ENCODE measurements at places on chromosomes 3 and 15. TPM values are rescaled to one million over a fixed set of nuclear protein-coding genes. Genes with fewer than 3 reads are reported as not detected.

Gene GABRG3
- total RNA-seq, result 0.72 TPM

Gene GOLGA8T
- total RNA-seq, result 1.0 TPM

Gene NR2C2
- 50.8 TPM for total RNA-seq

Gene ACVR2B
- 117 TPM for total RNA-seq

GRCh38 chr3:129180461-129180860 is 3.2 kb downstream of the CNBP start:
- peaks cover 58% of the 10 kb centered on the region for H3K36me3 ChIP-seq
- no peaks in the 10 kb centered on the region for H3K27me3 ChIP-seq
- no peak for DNase-seq
- H3K4me3 ChIP-seq, result peak overlapping the region; percentile 89
- peaks cover 34% of the 10 kb centered on the region for H3K4me1 ChIP-seq

DNA sequence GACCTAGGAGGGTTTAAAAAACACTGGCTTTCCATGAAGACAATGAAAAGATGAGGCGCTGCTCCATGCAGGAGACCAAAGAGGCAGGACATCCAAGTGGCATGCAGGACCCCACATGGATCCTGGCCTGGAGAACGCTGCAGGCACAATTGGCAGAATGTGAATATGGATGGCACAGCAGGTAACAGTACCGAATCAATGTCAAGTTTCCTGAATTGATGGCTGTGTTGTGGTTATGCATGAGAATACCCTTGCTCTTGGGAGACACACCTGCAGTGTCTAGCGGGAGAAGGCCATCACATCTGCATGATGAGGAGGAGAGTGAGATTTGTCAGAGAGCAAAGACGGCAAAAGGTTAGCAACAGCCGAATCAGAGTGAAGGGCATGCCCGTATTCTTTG is 74.3 kb upstream of the SEC13 start:
- no peaks in the 10 kb centered on the region for H3K36me3 ChIP-seq
- H3K27me3 ChIP-seq, result peaks cover 5% of the 10 kb centered on the region
- H3K4me1 ChIP-seq, result peaks cover 32% of the 10 kb centered on the region
- peak; percentile 26 for DNase-seq
- peak overlapping the region; percentile 11 for H3K27ac ChIP-seq

DNA sequence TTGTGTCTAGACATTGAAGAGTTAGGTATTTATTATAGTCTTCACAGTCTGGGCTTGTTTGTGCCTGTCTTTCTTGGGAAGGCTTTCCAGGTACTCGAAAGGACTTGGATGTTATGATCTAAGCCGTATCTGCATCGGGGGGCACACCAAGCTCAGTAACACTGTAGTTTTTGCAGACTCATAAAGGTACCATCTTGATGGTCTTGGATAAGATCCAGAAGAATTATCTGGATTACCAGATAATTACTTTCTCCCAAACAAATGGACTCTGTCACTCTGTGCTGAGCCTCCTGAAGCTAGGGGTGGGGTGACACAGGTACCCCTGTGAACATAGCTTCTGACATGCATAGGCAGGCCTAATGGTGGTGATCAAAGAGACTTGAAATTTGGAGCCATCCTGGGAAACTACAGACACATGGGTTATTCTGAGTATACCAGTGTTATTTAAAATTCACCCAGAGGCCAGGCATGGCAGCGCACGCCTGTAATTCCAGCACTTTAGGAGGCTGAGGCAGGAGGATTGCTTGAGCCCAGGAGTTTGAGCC is 238.6 kb upstream of the TPM1 start:
- no peaks in the 10 kb centered on the region for H3K36me3 ChIP-seq
- no peak overlapping the region for H3K4me3 ChIP-seq
- no peak overlapping the region for H3K27ac ChIP-seq
- H3K27me3 ChIP-seq, result peaks cover 6% of the 10 kb centered on the region

DNA sequence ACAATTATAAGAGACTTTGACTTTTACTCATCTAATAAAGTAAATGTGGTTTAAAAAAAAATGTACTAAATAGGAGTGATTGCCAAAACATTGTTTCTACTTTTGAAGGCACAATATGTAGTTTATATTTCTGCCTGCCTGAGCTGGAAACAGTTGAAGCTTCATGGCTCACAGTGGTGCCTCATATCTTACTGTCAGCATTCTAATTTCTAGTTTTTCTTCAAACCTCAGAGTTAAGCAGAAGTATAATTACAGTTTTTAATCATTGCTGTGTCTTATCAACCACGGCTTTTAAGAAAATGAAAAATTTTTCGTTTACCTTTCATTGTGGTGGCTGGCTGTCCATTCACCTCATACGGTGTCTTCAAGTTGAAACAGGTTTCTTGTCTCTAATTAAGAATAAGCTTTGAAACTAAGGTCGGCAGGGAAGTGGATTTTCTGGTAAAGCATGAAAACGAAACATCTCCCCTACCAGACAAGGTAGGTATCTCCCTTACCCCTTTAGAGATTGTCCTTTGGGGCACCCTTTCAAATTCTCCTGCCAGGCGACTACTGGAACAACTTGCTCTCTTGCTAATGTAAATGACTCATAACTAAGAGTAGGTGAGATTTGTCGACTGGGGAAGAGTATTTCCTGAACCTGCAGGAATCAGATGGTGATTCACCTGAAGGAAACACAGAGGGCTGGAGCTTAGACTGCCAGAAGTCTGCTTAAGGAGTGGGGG is at the start of gene GPR87:
Gene GPR87, minus strand, starts transcription at position 554 of the 725 bp plus-strand sequence. CDS start 16,720 bp downstream, outside the sequence.
- no peak for DNase-seq
- peaks cover 51% of the 10 kb centered on the region for H3K4me1 ChIP-seq
- H3K4me3 ChIP-seq, result no peak within 1 kb of the TSS
- H3K27me3 ChIP-seq, result no peaks in the 10 kb centered on the region

DNA sequence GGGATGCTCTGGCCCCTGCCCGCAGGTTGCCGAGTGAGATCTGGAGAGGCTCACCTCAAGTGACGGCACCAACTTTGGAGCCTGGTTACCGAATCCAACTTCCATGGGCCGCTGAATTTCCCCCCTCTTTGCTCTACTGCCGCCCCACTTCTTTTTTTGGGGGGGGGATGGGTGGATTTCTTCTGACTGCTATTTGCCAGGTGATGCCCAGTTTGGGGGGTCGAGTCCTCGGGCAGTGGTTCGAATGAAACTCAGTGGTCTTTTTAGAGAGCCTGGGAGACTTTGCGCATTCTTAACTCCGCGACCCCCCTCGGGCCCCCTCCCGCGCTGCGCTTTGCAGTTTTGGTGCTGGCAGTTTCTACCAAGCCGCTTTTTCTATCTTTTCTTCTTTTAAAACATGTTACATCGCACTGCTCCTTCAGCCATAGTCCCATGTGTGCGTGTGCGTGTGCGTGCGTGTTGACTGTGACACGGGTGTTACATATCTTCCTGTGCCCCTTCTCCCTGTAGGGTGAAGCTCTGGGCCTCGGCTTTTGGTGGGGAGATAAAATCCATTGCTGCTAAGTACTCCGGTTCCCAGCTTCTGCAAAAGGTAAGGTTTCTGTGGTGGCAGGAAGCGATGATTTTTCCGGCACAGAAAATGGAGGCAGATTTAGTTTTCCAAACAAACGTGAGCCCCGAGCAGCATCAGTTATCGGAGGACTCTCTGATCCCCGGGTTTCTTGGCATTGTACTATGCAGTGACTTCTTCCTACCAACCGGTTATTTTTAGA is 837 bp downstream of the CACNA2D3 start:
- H3K36me3 ChIP-seq, result no peaks in the 10 kb centered on the region
- peaks cover 44% of the 10 kb centered on the region for H3K4me1 ChIP-seq
- peaks cover 56% of the 10 kb centered on the region for H3K27me3 ChIP-seq
- H3K4me3 ChIP-seq, result peak overlapping the region; percentile 89
- no peak overlapping the region for H3K27ac ChIP-seq

GRCh38 chr3:101567528-101568317 is 6.1 kb downstream of the TRMT10C start:
- no peaks in the 10 kb centered on the region for H3K27me3 ChIP-seq
- no peak overlapping the region for H3K4me3 ChIP-seq
- peaks cover 13% of the 10 kb centered on the region for H3K4me1 ChIP-seq
- no peak for DNase-seq
- peak overlapping the region; percentile 43 for H3K27ac ChIP-seq

- no peak overlapping the region for H3K4me3 ChIP-seq
- no peak for DNase-seq
- 0 out of 2 replicates have a peak, but pooled peaks cover 5% of the 10 kb centered on the region for H3K27me3 ChIP-seq
- peaks cover 27% of the 10 kb centered on the region for H3K36me3 ChIP-seq
- H3K27ac ChIP-seq, result no peak overlapping the region
- H3K4me1 ChIP-seq, result no peaks in the 10 kb centered on the region
Observed at GRCh38 chr15:62087671-62088352, 21.0 kb downstream of the C2CD4A start.

DNA sequence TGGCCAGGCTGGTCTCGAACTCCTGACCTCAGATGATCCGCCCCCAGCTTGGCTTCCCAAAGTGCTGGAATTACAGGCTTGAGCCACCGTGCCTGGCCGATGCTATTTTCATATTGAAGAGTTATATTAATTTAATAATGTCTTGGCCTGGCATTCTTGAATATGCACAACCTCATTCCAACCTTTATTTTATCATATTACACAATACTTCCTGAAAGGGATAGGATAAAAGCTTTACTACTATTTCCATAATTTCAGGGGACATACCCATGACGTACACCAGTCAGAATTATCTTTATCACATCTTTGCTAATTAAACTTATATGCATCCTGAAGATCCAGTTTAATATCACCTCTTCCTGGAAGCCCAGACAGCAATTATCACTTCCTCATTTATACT is 205.3 kb downstream of the ZIC4 start:
- no peaks in the 10 kb centered on the region for H3K4me1 ChIP-seq

DNA sequence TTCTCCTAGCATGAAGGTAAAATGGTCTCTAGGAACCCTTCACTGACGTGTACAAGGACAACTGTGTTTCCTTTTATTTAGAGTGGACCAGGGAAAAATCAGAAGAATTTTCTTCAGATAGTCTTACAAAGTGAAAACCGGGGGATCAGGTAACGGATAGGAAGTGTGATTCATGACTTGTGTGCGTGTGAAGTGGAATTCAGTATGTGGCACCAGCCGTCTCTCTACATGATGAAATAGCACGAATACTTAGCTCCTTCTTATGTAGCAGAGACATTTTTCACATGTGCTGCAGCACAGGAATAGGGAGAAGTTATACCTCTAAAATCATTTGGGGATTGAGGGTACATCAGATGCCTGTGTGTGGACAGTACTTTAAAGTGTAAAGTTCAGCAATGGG is 159.2 kb downstream of the MEX3B start:
- no peaks in the 10 kb centered on the region for H3K27me3 ChIP-seq
- H3K4me1 ChIP-seq, result peaks cover 16% of the 10 kb centered on the region
- H3K36me3 ChIP-seq, result peaks cover 2% of the 10 kb centered on the region
- H3K27ac ChIP-seq, result no peak overlapping the region
- DNase-seq, result no peak
- no peak overlapping the region for H3K4me3 ChIP-seq

DNA sequence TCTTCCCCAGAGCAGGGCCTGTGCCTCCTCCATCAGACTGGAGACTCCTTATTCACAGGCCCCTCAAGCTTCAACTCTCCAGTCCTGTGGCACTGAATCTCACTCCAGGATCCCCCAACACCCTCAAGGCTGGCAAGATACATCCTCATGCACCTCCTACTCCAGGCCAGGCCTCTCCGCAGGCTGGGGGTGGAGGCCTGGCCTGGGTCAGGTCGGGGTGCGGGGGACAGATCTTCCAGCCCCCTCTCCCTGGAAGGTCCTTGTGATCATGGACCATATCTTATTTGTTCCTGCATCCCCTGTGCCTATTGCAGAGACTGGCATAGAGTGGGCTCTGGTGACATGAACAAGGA is 147.3 kb downstream of the SMAD6 start:
- peaks cover 19% of the 10 kb centered on the region for H3K27me3 ChIP-seq
- no peaks in the 10 kb centered on the region for H3K36me3 ChIP-seq
- DNase-seq, result no peak
- no peak overlapping the region for H3K27ac ChIP-seq
- H3K4me3 ChIP-seq, result no peak overlapping the region

GRCh38 chr3:50411229-50411628 is 51.9 kb upstream of the TMEM115 start:
- no peaks in the 10 kb centered on the region for H3K36me3 ChIP-seq
- H3K27me3 ChIP-seq, result no peaks in the 10 kb centered on the region
- no peak overlapping the region for H3K4me3 ChIP-seq
- H3K27ac ChIP-seq, result no peak overlapping the region
- no peak for DNase-seq

- H3K4me1 ChIP-seq, result peaks cover 38% of the 10 kb centered on the region
- no peaks in the 10 kb centered on the region for H3K27me3 ChIP-seq
- no peak for DNase-seq
- no peak overlapping the region for H3K4me3 ChIP-seq
- no peaks in the 10 kb centered on the region for H3K36me3 ChIP-seq
Observed at GRCh38 chr3:73469331-73469730, 155.4 kb downstream of the PDZRN3 start.

DNA sequence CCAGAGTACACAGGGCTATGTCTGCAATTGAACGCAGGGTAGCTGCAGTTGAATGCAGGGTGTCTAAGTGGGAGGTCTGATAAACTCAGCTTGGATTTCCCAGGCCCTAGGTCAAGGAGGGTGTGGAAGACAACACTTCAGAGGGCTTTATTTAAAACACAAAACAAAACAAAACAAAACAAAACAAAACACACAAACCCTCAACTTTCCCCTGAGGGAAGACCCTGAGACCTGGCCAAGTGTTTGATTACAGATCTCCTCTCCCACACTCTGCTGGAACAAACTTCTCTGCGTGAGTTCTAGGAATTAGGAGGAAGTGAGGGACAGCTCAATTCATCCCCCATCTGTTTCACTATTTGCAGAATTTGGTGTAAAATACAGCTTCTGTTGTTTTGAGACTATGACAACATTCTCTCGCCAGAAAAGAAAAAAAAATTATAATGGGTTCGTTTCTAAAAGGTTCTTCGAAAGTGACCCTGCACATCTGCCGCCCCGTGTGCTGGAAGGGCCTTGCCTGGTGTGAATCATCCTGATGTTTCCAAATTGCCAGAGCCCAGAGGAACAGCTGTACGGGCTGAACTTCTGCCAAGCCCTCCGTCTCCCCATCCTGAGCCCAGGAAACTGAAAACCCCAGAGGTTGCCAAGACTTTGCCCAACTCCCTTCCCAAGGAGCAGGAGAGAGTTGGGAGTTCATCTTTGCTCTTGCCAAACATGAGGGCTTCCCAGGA is 73.3 kb upstream of the RAD18 start:
- peaks cover 10% of the 10 kb centered on the region for H3K27me3 ChIP-seq
- no peak for DNase-seq
- H3K36me3 ChIP-seq, result no peaks in the 10 kb centered on the region
- H3K4me1 ChIP-seq, result peaks cover 12% of the 10 kb centered on the region

Measured in WTC11 (cell line).